ENCODE measurements at places on chromosomes 2 and 18. TPM values are rescaled to one million over a fixed set of nuclear protein-coding genes. Genes with fewer than 3 reads are reported as not detected.

- DNase-seq: no peak
Observed at GRCh38 chr2:237920673-237921072, 46.1 kb upstream of the UBE2F start.

GRCh38 chr2:41782306-41783158 lies 265.3 kb upstream of the PKDCC start:
- peak; percentile 37 for DNase-seq

- DNase-seq: no peak
Observed at GRCh38 chr18:62287781-62288664, 37.1 kb upstream of the TNFRSF11A start.

GRCh38 chr2:10336283-10336682 lies 33.6 kb downstream of the HPCAL1 start:
- no peak for DNase-seq

GRCh38 chr2:73282924-73283544 lies 1.2 kb downstream of the FBXO41 start:
- no peak for DNase-seq

GRCh38 chr2:43701111-43701510 lies 24.9 kb upstream of the C1GALT1C1L start:
- DNase-seq: no peak

DNA sequence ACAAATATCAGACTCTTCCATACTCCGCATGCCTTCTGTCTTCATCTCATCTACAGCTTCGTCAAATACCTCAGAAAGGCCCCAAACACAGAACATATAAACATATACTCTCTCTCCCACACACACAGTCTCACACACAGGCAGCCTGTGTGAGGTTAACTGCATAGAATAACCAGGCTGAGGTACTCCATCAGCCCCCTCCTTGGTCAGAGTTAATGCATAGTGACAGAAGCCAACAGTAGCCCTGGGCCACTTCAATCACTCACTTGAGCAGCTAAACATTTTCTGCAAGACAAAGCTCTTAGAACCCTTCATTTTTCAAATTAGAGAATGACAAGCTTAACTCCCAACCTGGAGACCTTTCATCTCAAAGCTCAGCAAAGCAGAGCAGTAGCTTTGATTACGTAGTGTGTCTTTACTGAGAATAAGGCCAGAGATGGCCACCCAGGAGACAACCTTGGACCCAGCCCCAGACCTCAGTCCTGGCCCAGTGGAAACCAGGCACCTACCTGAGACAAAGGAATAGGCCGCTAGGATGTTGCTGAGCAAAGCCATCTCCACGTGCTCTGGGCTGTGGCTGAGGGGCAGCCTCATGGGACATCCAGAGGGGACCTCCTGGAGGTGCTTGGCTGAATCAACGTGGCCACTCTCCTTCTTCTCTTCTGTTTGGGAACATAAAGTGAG lies 43.0 kb downstream of the EVA1A start:
- no peak for DNase-seq

- peak; percentile 47 for DNase-seq
Observed at GRCh38 chr18:3248658-3249359, 1.2 kb downstream of the MYL12A start.

- DNase-seq: no peak
Observed at GRCh38 chr2:238438856-238439849, 12.4 kb downstream of the ASB1 start.

DNA sequence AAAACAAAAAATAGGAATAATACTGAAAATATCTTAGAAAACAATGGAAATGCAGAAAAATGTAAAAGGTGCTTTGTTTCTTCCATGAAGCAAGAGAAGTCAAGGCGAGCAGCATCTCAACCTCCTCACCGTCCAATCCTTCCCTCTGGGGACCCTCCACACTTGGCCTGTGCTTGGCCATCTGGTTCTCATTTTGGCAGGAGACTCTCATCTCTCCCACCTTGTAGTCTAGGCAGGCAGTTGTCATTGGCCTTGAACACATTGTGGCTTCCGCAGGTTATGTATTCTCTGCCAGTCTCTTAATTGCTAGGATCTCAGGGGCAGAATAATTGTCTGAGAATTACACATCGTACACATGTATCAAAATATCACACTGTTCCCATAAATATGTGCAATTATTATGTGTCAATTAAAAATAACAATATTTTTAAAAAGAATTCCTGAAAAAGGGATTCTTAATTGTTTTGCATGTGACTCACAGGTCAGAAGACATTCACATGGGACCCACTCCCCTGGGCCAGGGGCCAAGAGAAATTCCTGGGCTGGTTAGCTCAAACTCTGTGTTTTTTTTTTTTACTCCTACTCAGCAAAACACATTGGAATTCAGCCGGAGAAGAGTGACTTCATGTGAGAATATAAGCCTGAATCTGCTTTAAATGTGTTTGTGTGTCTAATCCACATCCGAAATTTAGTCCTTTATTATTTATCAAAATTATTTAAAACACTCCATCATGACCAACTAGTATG lies 14.0 kb upstream of the ANKRD62 start:
- DNase-seq: peak; percentile 50

- no peak for DNase-seq
Observed at GRCh38 chr2:172836347-172836821, 100.7 kb downstream of the RAPGEF4 start.

DNA sequence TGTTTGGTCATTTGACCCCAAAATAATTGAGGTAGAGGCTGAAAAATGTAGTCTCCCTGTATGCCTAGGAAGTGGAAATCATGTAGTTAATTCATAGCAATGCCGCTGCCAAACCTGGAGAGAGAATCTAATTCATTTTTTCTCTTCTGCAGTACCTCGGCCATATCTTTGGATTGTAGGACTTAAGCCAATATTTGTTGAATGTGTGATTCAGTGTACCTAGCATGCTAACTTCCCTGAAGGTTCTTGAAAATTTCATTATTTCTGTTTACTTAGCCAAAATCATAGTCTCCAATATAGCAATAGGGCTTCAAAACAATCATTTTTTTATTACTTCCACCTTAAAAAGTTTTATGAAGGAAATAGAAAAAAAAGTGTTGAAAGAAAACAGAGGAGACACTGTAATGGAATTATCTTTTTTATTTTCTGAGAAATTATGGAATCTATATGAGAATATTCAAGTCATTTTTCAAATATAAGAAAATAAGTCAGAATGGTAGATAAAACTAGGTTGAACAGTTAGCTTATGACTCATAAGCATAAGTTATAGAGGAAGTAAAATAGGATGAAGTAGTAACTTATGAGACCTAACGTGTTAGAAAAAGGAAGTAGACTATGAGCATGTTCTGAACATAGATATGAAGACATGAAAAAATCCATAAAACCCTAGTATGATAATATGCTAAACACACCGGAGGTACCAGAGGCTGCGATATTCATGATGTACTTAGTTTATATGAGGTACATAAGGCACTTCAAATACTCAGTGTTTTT lies 35.2 kb upstream of the CDH19 start:
- no peak for DNase-seq

- DNase-seq: no peak
Observed at GRCh38 chr18:79916546-79917168, 34.8 kb downstream of the SLC66A2 start.

The UBXN4 gene
- total RNA-seq: 153 TPM

The DTNA gene
- total RNA-seq: 82.8 TPM

The WNT10A gene
- total RNA-seq: 3.6 TPM

The ALPG gene
- total RNA-seq: not detected

The ABCG8 gene
- total RNA-seq: 0.96 TPM

The PROKR1 gene
- total RNA-seq: 0.72 TPM

Data from umbilical cord (tissue), 2 donors.